ENCODE measurements at places on chromosomes 1 and 21.

DNA sequence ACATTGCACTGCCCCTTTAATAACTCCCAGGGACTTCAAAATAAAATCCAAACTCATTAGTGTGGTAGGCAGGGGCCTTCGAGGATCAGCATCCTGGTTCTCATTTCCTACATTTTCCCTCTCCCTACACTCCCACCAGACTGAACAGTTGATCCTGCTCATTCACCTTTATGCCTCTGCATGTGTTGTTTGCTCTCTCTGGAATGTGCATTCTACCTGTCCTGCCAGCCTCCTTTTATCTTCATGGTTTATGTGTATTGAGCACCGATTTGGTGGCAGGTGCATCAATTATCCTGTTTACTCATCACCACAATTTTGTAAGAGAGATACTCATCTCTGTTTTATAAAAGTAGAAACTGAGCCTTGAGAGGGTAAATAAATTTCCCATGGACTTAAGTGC is 125.0 kb downstream of the ADSS2 start:
- no peak for DNase-seq

GRCh38 chr1:71196685-71197084 is 115.8 kb upstream of the ZRANB2 start:
- DNase-seq, result peak; percentile 7

GRCh38 chr1:67085326-67085725 is 31.4 kb upstream of the SLC35D1 start:
- DNase-seq, result no peak

DNA sequence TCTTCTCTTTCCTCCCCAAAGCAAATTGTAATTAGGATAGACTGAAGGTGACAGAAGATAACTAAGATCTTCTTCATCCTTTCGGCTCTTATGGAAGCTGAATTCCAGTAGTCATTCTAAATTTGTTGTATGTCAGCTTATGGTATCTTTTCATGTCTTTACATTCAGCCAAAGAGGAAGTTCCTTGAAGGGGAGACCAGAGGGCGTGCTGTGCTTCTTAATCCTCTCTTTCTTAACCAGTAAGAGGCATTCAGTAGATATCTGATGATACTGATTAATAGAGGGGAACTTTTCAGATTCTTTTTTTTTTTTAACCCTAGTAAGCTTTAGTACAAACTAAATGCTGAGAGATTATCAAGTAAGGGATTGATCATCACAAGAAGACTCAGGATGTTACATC is 102.3 kb downstream of the OSBPL9 start:
- no peak for DNase-seq

DNA sequence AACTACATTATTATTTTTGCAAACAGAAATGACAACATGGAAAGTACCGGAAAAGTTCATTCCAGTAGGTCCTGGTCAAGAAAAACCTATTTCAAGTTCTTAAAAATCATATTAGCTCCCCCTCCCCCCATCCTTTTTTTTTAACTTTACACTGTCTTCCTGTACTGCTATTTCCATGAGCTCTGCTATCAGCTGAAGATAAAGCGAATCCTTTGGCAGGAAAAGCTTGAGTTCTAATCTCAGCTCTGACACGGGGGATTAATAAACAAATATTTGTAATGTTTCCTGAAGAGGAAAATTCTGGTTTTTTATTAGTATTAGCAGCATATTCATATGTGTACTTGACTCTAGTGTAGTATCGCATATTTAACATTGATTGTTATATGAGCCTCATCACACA is 190.7 kb upstream of the ESRRG start:
- DNase-seq, result no peak

- no peak for DNase-seq
These were observed 14.7 kb upstream of the CSF1 start for GRCh38 chr1:109895720-109896504.

GRCh38 chr1:90023691-90024090 is 28.8 kb downstream of the ZNF326 start:
- DNase-seq, result no peak

DNA sequence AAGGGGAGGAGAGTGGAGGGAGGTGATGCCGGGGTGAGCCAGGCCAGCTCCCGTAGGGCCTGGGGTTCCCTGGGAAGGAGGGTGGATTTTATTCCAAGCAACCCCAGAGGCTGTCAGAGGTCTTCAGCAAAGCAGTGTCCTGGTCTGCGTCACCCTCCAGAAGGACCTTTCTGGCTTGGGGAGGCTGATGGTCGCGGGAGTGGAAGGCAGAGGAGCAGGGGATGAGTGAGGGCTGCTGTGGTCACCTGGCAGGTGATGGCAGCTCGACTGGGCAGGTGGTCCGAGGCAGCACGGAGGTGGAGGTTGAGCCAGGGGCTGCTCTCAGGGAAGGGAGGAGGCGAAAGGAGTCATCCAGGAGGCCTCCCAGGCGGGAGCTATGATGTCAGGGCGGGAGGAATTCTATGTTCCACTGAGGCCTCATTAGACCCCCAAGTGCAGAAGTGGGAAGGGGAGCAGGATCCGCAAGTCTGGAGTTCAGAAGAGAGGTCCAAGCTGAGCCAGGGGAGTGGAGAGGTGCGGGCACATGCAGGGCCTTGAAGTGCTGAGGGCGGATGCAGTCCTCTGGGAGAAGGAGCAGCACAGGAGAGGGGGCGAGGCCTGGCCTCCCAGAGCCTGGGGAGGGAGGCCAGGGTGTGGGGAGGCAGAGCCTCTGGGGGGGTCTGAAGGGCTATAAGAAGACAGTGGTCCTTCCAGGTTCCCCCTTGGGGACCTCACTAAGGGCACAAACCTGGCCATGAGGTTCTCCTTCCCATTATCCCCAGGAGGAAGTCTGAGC is 33.3 kb downstream of the BMP8A start:
- DNase-seq, result no peak

DNA sequence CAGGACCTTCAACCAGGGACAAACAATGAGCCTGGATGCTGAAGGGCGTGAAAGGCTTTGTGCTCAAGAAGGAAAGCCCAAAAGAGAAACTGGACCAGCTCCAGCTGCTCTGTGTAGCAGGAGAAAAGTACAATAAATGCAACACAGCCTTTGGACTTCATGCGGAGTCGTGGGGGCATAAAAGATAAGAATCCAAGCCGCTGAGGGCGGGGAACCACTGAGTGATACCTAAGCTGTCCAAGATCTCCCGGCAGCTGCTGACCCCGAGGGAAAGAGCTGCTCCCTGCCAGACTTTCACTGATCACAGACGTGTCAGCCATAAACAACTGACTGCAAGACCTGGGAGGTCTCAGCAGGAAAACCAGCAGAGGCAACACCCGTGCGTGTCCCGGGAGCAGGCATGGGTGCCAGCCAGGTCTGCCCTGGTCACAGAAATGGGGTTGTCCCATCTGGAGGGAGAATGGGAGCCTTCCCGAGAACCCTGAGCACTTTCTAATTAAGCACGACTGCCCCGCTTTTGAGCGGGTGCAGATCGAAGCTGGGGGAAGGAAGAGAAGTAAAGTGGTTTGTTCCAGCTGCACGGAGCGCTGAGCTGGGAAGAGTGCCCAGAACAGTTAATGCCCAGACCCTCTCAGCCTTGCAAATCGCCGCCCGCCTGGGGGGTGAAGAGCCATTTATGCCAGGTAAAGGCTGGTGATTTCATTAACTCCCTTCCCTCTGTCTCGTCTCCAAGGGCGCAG is 68.3 kb upstream of the TARDBP start:
- no peak for DNase-seq

DNA sequence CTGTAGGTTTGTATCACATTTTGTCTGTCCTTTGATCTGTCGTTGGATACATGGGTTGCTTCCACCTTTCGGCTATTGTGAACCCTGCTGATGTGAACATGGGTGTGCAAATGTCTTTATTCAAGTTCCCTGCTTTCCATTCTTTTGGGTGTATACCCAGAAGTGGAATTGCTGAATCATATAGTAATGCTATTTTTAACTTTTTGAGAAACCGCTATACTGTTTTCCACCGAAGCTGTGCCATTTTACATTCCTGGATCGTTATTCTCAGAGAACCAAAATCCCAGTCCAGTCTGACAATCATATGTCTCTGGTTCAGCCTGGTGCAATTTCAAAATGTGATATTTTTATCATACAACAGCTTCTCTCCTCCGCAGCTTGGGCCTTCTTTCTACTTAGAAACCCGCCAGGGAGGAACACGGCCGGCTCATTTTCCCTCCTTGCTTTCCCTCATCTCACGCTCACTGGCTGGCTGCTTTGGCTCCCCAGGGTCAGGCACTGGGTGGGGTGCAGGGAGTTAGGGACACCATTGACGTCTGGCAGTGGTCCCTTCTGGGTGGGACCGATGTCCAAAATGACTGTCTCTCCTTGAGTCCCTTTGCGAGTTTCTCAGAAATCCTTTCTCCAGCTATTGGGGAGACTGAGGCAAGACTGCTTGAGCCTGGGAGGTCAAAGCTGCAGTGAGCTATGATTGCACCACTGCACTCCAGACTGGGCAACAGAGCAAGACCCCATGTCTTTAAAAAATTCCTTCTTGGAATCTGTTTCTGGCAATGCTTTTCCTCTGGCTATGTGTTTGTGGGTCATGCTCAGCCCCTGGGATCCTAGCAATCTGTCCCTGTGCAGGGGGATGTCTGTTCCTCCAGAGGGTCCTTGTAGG is 73.5 kb upstream of the AKT3 start:
- DNase-seq, result no peak

- no peak for DNase-seq
These were observed 4.3 kb downstream of the INAVA start for GRCh38 chr1:200899015-200899386.

DNA sequence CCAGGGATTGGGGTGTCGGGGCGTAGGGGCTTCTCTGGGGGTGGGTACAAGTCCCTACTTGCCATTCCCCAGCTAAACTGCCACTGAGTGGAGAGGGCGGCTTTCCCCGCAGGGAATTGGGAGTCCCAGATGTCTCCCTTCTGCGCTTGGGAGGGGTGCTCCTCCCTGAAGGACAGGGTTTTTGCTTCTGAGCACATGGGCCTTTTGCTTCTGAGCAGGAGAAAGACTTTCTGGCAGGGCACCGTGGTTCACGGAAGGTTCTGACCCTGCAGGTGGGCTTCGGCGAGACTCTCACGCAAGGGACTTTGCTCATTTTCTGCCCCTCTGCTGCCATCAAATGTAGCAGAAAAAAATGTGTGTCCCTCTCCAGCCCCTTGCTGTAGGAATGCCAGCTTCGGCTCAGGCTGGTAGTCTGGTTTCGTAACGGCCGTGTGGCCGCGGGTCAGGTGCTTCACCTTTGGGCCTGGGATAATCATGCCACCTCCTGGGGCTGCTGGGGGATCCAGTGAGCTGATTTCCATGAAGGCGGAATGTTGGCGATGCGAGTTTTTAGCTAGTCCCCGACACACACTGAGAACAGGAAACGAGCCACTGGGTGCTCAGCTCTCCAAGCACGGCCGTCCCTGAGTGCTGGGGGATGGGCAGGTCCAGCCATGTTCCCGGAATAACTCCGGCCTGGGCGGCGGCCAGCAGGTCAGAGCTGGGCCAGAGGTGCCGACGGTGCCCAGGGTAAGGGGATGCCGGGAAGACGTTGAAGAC is 364.0 kb downstream of the CAMTA1 start:
- no peak for DNase-seq

DNA sequence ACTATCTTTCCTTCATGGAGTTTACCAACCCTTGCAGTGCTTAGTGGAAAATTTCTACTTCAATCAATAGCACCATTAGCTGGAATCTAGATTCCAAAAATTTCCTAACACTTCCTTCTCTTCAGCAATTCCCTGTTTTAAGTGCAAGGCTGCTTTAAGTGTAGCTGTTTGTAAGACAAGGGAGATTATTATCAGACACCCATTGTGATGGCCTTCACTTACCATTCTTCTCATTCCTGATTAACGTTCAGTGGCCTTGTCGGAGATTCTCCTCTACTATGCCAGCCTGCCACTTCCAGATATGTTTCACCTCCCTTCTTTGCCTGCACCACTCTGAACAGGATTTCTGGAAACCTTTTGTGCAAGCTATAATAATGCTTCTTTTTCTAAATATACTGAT is 464.9 kb upstream of the ADGRL2 start:
- DNase-seq, result no peak

GRCh38 chr21:14903172-14903865 is 161.5 kb downstream of the NRIP1 start:
- no peak for DNase-seq

- DNase-seq, result no peak
These were observed 628.2 kb downstream of the USP25 start for GRCh38 chr21:16357994-16358393.

DNA sequence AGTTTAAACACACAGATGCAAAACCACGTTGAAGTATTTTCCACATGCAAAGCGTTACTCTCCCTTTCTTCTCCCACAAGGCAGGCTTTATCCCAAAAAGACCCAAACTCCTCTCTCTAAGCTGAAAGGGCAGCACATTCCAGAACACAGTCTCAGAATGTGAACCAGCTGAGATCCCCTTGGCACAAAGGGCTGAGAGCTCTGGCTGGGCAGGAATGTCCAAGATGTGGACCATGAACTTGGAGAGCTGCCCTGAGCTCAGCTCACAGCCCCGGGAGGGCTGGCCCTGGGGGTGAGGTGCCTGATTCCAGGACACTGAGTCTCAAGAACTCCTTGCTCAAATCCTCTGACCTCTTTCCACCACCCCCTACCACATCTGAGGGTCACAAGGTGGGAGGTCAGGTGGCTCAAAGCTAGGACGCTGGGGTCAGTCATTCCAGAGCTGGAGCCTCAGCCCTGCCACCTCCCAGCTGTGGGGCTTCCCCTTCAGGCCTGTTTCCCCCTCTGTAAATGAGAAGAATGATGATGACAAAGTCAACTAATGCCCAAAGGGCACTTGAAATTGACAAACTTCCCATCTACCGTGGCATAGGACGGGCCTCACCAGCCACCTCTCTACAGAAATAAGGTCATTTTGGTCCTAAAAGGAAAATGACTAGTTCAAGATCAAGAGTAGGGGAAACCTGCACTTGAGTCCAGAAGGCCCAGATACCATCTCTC is 11.5 kb downstream of the ALDH4A1 start:
- no peak for DNase-seq

GRCh38 chr1:221712198-221712684 is 29.6 kb downstream of the DUSP10 start:
- no peak for DNase-seq

- no peak for DNase-seq
These were observed 40.7 kb upstream of the PIGV start for GRCh38 chr1:26747048-26747447.

DNA sequence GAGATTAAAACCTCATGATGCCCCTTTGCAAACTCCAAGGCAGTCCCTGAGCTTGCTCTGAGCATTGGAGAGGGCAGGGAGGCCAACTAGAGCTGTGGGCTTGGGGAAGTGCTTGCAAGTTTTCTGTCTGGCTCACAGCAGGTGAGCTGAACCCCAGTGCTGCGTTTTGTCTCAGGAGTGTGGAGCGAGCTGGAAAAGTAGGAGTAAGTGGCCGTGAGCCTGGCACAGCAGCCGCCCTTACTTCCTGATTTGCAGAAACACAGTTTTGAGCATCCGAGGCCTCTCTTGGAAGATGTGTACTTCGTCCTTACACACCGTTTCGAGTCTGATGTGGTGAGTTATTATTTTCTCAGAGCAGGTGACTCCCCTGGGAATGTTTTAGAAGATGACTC is 221.2 kb upstream of the C1orf174 start:
- DNase-seq, result no peak

DNA sequence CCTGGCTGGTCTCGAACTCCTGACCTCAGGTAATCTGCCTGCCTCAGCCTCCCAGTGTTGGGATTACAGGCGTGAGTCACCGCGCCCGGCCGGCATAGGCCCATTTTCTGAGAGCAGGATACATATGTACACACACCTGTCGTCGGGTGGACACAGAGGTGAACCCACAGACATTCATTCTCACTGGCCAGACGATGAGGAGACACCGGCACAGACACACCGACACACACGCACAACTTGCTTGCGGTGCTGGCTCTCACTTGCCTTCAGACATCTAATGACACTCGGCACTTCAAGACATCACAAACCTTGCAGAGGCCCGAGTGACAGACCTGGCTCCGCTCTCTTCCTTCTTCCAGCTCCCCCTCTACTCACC is 579 bp downstream of the PTCH2 start:
- DNase-seq, result no peak

GRCh38 chr1:11676386-11677103 is 4.4 kb downstream of the MAD2L2 start:
- DNase-seq, result no peak
